ENCODE measurements at places on chromosomes 2 and 18.
A peak's percentile ranks its signal among the peaks of the same experiment; 100 is the strongest.

DNA sequence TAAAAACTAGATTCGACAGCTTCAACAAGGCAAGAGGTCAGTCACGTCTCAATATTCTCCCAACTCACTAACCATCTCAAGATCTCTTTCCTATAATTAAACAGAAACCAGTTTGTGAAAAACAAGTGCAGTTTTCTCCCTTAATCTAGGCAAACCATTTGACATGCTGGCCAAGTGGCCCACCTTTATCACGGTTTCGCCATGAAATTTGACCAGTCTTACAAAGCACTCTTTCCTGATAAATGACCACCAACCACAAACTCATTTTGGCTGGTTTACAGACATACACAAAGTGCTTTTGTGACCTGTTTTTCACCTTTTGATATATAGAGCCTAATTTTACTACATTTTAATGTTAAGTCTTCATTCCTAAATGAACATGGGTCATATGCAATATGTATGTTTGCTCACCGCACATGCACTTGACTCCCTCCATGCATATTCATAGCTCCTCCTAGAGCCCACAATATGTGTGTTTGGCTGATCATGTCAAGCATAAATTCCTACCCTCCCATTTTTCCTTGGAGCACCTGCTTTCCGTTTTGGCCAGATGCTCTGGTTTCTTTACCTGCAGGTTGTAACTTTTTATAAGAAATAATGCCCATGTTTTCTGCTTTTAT, 385.1 kb downstream of the RAD51AP2 start:
- DNase-seq, result no peak

DNA sequence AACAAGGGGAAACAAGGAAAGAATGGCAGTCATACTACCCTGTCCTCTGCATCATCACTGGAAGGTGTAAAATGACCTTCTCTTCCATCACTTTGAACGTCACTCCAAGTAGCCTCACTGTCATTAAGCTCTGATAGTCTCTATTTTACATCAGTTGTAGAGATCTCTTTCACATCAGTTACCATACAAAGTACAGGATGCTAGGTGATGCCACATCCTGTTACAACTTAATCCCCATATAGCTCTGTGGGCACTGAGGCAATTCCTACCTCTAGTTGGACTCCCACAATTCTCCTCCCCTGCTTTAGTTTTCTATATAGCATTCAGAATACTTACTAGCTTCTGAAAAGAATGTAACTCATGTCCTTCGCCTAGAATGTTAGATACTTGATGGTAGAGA, 55.1 kb upstream of the TTC27 start:
- DNase-seq, result no peak

DNA sequence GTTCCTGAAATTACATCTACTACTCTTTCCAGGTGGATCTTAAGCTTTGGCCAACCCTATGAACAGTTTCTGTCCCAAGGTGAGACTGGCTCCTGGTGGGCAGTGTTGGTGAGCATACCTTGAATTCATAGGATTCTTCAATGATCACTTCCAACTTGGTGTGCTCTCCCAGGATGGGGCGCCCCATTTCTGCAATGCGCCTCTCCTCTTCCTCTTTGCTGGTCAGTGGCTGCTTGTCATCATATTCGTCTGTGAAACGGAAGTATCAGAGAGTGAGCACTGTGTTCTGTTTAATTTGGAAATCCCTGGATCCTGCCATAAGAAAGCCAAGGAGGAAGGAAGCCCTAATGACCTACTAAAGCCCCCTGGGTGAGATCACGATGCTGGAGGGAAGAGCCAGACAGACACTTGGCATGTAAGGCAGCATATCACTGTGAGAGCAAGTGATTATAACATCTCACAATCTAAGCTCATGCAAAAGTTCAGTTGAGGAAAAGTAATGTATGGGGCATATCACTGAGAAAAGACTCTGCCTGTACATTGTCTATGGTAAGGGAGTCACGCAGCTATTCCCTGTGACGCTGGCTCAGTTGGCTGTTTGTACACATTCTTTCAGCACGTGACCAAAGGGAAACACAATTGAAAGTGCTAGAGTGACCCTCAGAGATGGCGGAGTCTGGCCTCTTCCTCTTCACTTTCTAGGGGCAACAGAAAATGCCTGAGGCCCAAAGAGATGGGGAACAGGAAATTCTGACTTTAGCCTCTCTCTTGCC, 287.0 kb downstream of the SLC8A1 start:
- DNase-seq, result no peak

DNA sequence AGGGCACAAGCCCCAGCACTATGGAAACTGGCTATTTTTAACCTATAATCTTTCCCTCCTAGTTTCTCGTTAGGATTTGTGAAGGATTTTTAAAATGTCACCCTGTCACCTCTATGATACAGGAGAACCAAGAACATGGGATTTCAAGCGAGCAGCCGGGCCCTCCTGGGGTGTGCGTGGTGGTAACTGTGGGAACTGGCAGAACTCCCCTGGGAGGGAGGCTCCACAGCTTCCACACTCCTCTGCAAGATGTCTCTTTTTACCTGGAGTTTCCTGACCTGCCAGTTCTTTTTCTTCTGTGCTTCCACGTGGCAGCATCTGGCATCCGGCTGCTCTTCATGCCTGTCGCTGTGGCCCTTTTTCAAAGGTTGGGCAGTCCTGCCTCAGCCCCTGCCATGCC, 386.3 kb upstream of the MYT1L start:
- DNase-seq, result no peak

GRCh38 chr18:48908916-48909315, 41.8 kb downstream of the SMAD7 start:
- peak; percentile 24 for DNase-seq

- no peak for DNase-seq
These were observed 35.4 kb downstream of the MGAT5 start for GRCh38 chr2:134289225-134289624.

DNA sequence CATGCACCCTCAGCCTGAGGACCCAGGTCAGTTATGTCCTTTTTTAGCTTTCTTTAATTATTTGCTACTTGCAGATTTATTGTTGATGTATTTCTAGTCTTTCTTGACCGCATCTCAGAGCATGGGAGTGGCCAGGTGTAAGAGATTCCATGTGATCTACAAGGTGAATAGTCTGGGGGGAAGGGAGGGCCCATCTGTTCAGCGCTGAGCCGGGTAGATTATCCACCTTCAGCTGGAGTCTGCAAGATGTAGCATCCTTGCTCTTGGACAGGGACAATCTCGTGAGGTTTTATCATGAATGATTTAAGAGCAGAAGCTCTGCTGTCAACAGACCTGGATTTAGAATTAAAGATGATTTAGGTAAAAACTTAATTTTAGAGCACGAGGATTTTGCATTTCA, 12.0 kb upstream of the DGKD start:
- no peak for DNase-seq

- DNase-seq, result no peak
These were observed 6.4 kb downstream of the SERPINB4 start for GRCh38 chr18:63637703-63638102.

DNA sequence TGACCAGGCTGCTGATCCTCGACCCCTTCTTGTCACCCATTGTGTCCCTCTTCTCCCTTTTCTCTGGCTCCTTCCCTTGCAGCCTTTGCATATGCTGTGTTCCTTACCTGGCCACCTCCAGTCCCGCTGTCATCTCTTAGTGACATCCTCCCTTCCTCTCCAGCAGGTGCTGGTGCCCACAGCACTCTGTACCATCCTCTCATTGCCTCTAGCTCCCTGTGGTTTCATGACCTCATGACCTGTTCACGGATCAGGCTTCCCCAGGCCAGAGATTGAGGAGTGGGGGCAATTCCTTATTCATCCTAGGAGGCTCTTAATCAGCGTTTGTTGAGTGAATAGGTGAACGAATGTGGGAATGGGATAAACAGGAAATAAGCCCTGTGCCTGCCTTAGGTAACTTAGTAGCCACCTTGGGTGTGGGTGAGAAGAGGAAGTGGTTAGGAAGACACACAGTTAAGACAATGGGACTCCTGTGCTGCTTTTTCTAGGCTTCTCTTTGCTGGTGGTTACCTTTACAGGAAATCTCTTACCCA, 35.5 kb downstream of the ITGA6 start:
- no peak for DNase-seq

DNA sequence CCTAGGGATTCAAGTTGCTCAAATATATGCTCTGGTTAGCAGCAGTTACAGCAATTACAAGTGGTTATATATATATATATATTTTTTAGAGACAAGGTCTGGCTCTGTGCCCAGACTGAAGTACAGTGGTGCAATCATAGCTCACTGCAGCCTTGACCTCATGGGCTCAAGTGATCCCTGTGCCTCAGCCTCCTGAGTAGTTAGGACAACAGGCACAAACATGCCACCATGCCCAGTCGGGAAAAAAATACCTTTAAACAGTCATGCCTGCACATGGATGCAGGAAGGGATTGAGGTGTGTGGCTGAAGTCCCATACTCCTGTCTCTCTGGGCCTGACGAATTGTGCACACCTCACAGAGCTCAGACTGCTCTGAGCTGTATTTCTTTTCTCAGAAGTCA, 19.6 kb upstream of the DNAH7 start:
- no peak for DNase-seq

- DNase-seq, result no peak
These were observed 113.7 kb downstream of the B3GNT2 start for GRCh38 chr2:62309465-62310091.

DNA sequence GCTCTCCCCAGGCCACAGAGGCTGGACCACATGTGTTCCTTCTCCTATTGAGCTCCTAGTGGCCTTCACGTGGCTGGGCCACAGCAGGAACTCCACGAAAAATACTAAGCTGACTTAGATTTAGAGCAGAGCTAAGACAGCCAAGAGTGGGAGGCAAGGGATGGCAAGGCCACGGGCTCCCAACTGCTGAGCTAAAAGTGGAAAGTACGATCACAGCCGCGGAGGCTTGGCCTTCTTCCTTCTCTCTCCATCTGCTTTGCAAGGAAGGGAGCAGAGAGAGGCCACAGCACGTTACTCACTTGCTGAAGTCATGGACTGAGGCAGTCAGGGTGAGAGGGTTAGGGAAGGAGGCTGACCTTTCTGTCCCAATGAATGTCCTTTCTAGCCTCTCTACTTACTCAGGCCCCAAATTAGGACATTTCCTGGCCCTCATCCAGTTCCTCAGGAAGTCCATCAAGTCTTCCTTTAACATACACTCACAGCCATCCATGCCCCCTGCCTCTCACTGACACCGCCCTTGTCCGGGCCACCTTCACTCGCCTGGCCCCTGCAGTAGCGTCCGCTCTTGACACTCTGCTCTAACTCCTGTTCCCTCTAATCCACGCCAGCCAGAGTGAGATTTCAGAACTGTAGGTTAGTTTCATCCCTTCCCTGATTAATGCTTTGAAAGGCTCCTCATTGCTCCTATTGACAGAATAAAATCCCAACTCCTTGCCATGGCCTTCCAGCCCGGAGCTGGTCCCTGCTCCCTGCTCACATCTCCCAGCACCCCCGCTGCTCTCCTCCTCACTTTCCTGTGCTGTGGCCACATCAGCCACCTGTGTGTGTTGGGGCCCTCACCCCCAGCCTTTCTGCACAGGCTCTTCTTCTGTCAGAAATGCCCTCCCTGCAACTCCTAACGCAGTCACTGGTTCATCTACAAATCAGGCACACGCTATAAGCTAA, 204.2 kb downstream of the CYP26B1 start:
- DNase-seq, result no peak

GRCh38 chr2:29241341-29241740, 126.1 kb downstream of the CLIP4 start:
- no peak for DNase-seq

- DNase-seq, result no peak
These were observed 25.0 kb downstream of the CCDC102B start for GRCh38 chr18:68822926-68823325.

DNA sequence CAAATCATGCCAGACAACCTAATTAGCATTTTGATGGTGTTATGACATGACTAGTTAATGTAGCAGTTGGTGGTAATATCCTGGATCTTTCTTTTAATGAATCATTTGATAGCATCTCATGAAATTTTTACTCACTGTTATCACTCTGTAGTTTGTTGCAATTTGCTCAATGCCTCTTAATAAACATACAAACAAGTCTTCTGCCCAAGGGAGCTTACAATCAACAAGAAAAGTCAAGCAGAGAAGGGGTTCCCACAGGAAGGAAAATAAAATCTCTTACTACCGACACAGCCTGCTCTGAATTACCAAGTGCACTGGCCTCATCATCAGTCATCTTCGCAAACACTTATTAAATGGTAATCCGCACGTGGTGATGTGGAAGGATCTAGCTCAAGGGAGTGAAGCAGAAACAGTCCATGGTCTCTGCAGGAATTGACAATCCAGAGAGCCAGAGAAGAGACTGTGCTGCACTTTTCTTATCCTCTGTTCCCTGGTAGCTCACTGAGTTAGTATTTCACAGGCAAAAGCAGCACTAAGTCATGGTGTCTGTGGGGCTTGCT, 263.5 kb downstream of the EPHA4 start:
- DNase-seq, result no peak

DNA sequence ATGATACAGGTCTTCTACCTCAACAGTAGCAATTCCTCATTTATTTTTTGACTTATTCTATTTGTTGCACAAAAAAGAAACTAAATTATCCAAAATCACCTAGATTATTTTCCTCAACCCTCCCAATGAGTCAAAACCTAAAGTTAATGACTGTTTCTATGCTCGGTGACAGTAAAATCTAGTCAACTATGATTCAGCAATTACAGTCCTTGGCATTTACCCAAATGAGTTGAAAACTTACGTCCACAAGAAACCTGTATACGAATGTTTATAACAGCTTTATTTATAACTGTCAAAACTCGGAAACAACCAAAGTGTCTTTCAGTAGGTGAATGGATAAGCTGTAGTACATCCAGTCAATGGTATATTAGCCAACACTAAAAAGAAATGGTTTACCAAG, 439.3 kb downstream of the CBLN2 start:
- DNase-seq, result no peak

DNA sequence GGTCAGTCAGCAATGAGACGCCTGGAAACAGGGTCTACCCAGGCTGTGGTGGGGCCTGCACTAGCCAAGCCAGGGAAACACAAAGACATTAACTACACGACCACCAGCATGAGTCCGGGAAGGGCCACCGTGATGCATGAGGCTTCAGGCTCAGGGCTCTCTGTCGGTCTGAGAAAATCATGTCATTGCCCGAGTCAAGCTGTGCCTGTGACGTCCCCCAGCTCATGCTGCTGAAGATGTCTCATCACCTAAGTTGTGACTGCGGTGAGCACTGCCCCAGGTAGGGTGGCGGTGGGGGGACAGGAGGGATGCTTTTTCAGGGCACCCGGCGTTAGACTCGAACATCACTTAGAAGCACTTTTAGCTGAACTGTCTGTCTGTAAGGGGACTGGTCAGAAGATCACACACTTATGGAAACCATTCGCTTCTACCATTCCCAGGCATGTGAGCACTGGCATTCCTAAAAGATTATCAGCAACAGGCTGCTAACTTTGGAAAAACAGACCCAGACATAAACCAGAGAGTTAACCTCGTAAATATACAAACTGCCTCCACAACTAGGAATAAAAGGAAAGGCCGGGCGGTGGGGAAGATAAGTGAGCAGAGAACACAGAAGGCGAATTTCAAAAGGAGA, 234.5 kb downstream of the HDAC4 start:
- DNase-seq, result peak; percentile 23

Measured in right forelimb (tissue), 1 donor.